ENCODE measurements at places on chromosomes 3 and 15.

GRCh38 chr15:80804970-80805495 is 25.9 kb downstream of the CEMIP start:
- no peak for DNase-seq

DNA sequence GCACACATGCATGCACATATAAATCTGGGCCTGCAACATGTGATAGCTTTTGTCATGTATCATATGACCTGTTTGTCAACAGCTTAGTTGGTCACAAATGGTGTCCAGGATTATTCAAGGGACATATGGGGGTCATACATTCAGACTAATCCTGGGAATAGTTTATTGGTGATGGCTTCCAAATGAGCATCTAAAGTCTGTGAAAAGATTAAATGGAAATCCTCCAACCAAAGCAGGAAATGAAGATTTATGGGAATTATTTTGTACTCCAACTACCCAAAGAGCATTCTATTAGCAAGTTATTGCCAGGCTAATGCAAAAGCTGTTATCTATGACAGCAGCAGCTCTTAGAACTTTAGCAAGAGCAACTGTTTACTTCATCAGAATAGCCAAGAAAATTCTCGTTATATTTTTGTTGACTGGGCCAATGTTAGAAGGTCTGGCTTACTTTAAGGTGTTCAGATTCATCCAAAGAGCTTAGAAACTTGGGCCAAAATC is 7.1 kb downstream of the FSTL1 start:
- no peak for DNase-seq

- peak; percentile 66 for DNase-seq
These were observed 9.8 kb upstream of the OR5K4 start for GRCh38 chr3:98343647-98344507.

- no peak for DNase-seq
These were observed 305.9 kb upstream of the ARRDC4 start for GRCh38 chr15:97654481-97655076.

GRCh38 chr3:143084856-143085731 is 34.5 kb upstream of the CHST2 start:
- DNase-seq = no peak

DNA sequence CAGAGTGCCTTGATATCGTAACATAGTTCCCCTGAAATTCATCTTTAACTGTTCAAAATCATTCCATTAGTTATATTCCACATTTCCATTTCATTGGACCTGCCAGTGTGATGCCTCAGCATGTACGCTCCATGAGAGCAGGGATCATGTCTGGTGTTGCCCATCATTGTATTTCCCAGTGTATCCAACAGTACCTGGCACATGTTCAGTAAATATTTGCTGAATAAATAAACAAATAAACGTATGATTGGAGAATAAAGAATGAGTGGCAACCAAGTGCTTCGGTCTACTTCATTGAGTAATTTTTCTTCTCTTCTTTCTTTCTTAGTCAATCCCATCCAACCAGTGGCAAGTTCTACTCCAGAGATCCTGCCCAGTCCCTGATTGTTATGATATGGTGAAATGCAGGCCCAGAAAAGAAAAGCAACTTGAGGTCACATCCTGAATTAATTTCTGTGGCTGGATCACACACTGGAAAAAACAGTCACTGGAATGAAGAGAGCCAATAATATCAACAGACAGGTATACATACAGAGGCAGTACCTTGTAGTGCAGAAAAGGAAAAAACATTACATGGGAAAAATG is 101.2 kb downstream of the PLCH1 start:
- DNase-seq = no peak

DNA sequence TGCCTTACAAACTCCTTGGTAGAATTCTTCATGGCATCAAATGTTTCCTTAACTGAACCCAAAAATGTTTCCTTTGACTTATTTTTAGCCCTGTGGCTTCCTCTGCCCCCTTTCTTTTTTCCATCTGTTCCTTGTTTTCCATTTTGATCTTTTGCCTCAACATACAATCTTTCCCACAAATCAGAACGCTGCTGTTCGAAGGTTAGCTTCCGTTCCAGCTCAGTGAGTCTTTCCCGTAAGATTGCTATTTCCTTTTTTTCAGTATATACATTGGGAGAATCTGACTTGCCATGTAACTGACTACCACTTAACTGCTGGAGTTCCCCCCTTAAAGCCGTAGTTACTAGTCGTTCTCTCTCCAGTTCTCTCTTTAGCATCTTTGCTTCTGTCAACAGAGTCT is 41.2 kb downstream of the PIGB start:
- DNase-seq = no peak

DNA sequence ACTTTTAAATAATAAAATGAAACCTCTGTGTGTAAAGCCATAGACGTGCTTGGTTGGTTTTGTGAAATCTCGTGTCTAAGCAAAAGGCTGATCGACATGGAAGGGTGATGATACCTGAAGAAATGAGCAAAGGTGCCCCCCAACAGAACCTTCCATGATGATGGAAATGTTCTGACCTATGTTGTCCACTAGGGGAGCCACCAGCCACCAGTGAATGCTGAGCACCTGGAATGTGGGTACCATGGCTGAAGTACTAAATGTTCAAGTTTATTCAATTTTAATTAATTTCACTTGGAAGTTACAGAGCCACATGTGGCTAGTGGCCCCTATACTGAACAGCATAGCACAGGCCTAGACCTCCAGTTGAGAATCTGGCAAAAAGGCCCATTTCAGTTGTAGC is 158.8 kb downstream of the POLR2M start:
- no peak for DNase-seq

- no peak for DNase-seq
These were observed 9.0 kb downstream of the ARPP21 start for GRCh38 chr3:35648347-35648746.

- no peak for DNase-seq
These were observed 2.8 kb downstream of the PLXNB1 start for GRCh38 chr3:48426944-48427629.

- no peak for DNase-seq
These were observed 22.3 kb downstream of the NR2F2 start for GRCh38 chr15:96352604-96353405.

GRCh38 chr3:143806038-143806437 is 42.2 kb downstream of the SLC9A9 start:
- DNase-seq = no peak

GRCh38 chr3:112822064-112823055 is 24.3 kb downstream of the CD200R1L start:
- no peak for DNase-seq

DNA sequence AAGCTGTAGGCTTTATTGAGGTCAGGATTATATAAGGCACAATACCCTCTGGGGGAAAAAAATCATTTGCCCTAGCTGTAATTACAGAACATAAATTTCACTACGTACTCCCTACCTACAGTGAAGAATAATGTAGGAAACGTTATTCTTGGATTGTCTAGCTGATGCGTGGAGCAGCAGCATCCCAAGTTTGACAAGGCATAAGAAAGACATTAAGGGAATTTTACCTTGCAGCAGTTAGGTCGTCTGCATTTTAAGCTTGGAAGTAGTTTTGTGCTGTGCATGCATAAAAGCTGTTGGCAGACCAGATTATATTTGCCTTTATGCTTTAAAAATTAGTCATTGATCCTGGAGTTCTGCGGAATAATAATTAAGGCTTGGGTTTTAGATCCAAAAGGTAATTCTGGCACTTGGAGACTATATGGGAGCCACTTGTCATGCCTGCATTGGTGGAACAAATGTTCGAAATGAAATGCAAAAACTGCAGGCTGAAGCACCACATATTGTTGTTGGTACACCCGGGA is 2.2 kb downstream of the EIF4A2 start:
- no peak for DNase-seq

DNA sequence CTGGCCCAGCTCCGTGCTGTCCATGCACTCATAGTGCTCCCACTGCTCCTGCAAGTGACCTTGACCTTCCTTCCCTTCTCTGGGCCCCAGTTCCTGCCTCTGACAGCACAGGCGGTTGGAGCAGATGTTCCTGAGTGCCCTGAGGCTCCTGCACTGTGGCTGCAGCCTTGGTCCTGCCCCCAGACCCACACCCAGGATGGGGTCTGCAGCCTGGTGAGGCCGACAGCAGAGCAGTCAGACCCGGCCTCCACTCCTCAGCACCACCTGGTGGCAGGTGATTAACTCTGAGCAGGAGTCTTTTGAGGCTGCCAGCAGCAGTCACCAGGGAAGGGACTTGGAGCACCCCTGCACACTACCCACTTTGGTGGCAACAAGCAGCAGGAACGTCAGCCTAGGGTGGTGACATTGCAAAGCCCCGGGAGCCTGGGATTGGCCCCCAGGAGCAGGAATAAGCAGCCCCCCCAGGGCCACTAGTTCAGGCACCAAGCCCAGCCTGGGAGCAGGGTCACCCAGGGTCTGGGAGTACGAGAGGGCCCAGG is 64.6 kb downstream of the CYP11A1 start:
- no peak for DNase-seq

DNA sequence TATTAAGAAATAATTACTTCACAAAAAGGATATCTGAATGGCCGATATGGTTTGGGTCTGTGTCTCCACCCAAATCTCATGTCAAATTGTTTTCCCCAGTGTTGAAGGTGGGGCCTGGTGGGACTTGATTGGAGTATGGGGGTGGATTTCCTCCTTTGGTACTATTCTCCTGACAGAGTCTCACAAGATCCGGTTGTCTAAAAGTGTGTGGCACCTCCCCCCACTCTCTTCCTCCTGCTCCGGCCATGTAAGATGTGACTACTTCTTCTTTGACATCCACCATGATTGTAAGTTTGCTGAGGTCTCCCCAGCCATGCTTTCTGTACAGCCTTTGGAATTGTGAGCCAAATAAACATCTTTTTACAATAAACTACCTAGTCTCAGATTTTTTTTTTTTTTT is 34.5 kb downstream of the ZBTB11 start:
- no peak for DNase-seq

DNA sequence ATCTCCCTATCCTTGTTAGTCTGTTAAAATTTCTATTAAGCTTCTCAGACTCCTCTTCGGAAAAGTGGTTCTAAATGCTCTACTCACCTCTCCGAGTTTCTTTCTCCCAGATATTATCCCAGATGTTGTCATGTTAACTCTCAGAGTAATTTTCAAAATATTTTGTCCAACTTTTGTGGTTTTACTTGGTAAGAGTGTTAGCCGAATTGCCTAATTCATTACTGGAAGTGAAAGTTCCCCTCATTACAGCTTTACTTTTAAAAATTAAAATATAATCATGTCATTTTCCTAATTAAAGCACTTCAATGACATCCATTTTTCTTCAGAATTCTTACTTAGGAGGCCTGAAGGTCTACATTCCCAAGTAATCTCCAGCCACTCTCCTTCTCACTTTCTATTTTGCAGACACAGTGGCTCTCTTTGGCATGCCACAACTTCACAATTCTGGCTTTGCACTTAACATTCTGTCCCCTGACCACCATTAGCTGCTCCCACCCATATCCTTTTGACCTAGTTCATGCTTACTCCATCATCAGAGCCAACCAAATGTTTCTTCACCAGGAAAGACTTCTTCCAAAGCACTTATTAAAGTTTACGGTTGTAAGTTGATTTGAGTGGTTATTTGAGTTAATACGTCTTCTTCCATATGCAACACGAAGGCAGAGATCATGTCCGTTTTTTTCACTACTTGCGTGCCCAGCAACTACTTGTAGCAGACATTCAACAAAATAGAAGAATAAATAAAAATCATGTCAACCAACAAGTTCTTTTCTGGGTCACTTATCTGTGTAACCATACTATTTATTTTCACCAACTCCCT is 10.2 kb upstream of the TIPARP start:
- no peak for DNase-seq

DNA sequence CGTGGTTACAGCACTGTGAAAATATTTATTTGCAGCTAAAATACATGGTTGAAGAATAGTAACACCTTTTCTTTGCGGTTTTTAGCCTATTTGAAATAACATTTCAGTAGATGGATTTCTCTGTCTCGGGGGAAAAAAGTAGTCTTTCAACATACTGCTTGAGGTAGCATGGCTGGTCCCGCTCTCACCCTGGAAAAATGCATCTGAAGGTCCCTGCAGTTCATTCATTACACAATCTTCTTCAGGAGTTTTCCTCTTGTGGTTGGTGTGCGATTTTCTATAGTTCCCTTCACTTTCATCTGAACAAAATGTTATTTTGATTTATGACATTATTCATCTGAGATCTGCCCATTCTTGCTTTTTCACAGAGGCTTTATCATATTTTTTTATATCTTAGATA is 75.9 kb downstream of the STRIT1 start:
- DNase-seq = no peak

GRCh38 chr3:143559296-143559695 is 289.0 kb downstream of the SLC9A9 start:
- no peak for DNase-seq

- no peak for DNase-seq
These were observed 690.1 kb upstream of the BCHE start for GRCh38 chr3:166527325-166527724.

GRCh38 chr15:67144609-67145311 is 79.4 kb downstream of the SMAD3 start:
- no peak for DNase-seq

GRCh38 chr15:66403323-66403722 is 16.6 kb downstream of the MAP2K1 start:
- DNase-seq = no peak

DNA sequence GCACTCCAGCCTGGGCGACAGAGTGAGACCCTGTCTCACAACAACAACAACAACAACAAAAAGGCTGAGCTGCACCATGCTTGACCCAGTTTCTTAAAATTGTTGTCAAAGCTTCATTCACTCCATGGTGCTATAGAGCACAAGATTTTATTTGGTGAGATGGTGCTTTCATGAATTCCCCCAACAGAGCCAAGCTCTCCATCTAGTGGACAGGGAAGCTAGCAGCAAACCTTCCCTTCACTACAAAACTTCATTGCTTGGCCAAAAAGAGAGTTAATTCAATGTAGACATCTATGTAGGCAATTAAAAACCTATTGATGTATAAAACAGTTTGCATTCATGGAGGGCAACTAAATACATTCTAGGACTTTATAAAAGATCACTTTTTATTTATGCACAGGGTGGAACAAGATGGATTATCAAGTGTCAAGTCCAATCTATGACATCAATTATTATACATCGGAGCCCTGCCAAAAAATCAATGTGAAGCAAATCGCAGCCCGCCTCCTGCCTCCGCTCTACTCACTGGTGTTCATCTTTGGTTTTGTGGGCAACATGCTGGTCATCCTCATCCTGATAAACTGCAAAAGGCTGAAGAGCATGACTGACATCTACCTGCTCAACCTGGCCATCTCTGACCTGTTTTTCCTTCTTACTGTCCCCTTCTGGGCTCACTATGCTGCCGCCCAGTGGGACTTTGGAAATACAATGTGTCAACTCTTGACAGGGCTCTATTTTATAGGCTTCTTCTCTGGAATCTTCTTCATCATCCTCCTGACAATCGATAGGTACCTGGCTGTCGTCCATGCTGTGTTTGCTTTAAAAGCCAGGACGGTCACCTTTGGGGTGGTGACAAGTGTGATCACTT is 2.0 kb downstream of the CCR5 start:
- DNase-seq = peak; percentile 58

DNA sequence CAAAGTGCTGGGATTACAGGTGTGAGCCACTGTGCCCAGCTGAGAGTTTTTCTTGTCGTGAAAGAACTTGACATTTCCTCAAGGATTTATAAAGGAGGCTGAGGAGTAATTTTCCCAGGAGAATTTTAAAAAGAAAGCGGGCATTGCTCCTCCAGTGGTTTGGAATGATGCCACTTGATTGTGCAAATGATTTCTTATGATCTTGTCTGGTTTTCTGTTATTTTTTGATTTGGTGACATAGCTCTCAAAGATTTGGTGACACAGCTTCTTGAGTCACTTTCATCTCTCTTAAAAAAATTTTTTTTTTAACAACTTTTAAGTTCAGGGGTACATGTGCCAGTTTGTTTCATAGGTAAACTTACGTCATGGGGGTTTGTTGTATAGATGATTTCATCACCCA is 24.6 kb upstream of the NFKBIZ start:
- no peak for DNase-seq

- DNase-seq = peak; percentile 75
These were observed 72.6 kb upstream of the TNFSF10 start for GRCh38 chr3:172595664-172596393.

GRCh38 chr15:79122991-79123390 is 32.4 kb upstream of the RASGRF1 start:
- no peak for DNase-seq
